CD4-positive, alpha-beta T cell treated with Interleukin-6 for 4 hours (primary cell): ENCODE measurements at places on chromosomes 4 and X.
A peak's percentile ranks its signal among the peaks of the same experiment; 100 is the strongest.

- DNase-seq: no peak
Measured at GRCh38 chrX:72306085-72306801, 529 bp upstream of the CITED1 start.

- no peak for DNase-seq
Measured at GRCh38 chrX:122788216-122788615, 395.9 kb upstream of the GRIA3 start.

DNA sequence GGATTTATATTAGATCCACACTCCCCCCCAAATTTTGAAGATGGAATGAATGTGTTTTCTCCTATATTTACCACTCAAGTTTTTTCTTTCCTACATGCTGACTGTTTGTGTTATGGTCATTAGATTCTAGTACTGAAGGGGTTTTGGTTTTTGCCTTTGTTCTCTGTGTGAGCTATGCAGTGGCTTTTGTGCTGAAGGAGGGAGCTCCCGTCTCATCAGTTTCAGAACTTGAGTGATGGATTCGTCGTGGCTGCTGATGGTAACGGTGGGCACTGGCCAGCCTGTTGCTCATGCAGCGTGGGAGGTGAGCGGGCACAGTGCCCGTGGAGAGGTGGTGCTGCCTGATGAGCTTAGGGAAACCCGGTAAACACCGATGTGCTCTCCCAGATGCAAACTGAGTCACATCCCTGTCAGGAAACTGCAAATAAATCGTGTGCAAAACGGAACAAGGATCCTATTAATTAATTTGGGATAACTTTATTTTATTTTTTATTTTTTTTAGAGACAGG lies 101.5 kb downstream of the SORBS2 start:
- no peak for DNase-seq

DNA sequence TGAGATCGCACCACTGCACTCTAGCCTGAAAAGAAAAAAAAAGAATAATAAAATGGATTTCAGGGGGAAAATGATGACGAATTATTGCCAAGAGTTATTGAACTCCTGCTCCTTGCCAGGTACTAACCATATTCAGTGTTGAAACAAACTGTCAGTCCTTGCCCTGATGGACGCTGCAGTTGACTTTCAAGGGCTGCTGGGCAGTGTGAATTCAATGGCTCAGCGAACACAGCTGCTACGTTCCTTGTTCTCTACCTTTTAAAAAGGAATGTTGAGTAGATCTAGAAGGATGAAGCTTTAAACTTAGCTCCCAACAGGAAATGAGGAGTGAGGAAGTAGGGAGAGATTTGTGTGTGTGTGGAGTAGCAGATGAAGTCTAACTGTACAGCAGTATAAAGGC lies 2.7 kb downstream of the LIMCH1 start:
- DNase-seq: no peak

GRCh38 chr4:104302731-104303130 lies 192.0 kb downstream of the CXXC4 start:
- DNase-seq: no peak

DNA sequence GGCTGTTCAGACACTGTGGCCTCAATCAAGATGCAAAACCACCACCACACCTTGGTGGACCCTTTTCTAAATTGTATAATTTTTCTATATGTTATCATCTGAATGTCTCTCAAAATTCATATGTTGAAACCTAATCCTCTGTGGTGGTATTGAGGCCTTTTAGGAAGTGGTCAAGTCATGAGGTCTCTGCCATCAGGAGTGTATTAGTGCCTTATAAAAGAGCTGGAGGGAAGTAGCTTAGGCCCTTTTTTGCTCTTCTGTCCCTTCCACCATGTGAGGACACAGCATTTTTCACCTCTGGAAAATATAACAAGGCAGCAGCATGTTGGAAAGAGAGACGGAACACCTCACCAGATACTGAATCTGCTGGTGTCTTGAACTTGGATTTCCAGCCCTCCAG lies 30.5 kb upstream of the DKK2 start:
- no peak for DNase-seq

- DNase-seq: no peak
Measured at GRCh38 chr4:106247600-106247999, 68.4 kb downstream of the TBCK start.

DNA sequence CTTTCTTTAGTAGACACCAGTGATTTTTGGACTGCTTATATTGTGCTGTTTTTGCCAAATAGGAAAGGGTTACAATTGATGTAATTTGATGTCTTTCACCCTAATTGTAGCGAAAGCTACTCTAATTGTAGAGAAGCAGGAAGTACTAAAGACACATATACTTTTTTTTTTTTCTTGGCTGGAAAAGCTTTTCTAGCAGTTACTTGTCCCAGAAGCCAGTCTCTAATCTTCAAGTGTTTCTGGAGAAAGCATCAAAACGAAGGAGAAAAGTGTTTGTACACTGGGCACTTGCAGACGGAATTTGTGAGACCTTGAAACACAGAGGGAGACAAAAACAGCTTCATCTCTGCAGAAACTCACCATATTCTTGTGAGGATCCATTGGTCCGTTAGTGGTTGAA lies 616.5 kb upstream of the LCORL start:
- DNase-seq: no peak

DNA sequence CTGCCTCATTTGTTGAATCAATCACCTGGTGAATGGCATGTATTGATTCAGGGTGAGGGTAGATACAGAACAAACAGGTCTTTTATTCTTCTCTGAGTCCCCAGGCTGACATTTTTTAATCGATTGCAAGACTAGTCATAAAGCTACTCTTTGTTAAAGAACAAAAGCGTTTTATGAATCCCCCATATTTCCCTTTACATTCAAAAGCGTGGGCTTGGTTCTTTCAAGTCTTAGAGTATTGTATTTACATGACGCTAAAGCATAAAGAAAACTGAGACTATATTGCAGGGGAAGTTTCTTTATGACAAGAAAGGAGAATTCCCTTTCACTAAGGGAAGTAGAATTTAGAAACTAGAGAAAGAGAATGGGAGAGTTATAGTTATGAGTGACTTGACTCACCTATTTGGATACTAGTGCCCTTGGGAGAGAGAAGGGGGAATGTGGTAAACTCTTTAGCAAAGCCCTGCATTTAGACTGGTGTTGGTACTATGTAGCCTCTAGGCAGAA lies 69.3 kb upstream of the PDE5A start:
- DNase-seq: no peak

DNA sequence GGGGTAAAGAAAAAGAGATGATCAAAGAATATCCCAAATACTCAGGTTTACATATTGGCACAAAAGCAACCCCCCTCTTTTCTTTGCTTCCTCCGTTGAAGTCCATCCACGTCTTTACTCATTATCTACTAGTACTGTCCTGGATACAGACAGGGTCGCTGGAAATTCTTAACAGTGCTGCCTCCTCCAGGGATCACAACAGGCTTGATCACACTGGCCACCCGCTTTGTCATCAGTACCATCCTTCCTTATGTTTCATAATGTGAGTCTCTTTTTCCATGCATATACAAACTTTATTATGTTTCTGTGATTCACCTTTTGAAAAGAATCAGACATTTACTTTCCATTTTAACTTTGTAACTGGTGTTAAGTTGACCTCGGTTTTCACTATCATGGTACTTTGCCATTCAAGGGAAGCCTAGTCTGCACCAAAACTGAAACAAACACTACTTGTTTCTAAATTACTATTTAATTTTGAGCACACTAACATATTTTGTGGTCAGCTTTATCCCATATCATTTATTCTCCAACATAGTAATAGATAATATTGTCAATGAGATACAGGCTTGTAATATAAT lies 387.5 kb upstream of the PPP1R2C start:
- no peak for DNase-seq

- DNase-seq: peak; percentile 29
Measured at GRCh38 chrX:100939333-100939732, 10.6 kb upstream of the XKRX start.

DNA sequence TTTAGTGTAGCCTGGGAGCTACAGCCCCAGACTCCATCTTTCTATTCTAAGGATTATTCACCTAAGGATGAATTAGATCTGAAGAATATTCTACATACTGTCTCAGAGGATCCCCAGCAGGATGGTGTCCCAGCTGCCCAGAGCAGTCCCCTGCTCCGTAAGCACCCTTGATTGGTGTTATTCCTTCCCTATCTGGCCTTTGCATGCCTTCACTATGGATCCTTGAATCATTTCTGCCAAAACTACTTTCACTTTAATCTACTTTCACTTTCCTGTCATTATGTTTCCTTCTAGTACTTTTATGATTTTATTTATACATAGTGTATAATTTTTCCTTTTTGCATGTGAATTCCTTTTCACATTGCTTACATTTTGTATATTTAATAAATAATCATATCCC lies 39.2 kb downstream of the ARHGAP24 start:
- no peak for DNase-seq

- DNase-seq: no peak
Measured at GRCh38 chr4:136863756-136864155, 668.5 kb downstream of the PCDH18 start.

DNA sequence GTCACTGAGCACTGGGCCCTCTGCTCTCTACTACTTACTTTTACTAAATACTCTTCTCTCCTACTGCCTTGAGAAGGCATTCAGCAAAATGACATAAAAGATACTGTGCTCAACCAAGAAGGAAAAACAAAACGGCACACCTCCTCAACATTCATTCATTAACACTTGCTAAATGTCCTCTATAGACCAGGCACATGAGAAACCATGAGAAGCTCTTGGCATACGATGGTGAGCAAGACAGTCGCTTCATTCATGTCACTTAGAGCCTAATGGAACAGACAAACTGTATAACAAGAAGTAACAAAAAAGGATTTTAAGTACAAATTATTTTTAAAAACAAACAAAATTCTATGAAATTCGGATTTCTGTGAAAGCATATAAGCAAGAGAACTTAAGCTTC lies 38.7 kb downstream of the COL25A1 start:
- no peak for DNase-seq
